IgD-negative memory B cell (primary cell): ENCODE measurements at places on chromosomes 13 and 19. TPM values are rescaled to one million over a fixed set of nuclear protein-coding genes. Genes with fewer than 3 reads are reported as not detected.

Gene IL11
- not detected for polyA plus RNA-seq

Gene PTGIR
- polyA plus RNA-seq = 0.21 TPM

Gene ZNF728
- polyA plus RNA-seq = not detected

Gene HTR2A
- polyA plus RNA-seq = not detected

Gene FPR3
- not detected for polyA plus RNA-seq

Gene RCBTB2
- polyA plus RNA-seq = 3.5 TPM

Gene CACNG8
- polyA plus RNA-seq = not detected

Gene ZNF845
- 11.6 TPM for polyA plus RNA-seq

Gene KATNAL1
- polyA plus RNA-seq = 3.6 TPM

Gene CEACAM5
- not detected for polyA plus RNA-seq

Gene PDX1
- not detected for polyA plus RNA-seq

Gene NOSIP
- 144 TPM for polyA plus RNA-seq

Gene CD70
- 28.4 TPM for polyA plus RNA-seq

Gene CCL25
- polyA plus RNA-seq = 1.2 TPM

Gene ATCAY
- polyA plus RNA-seq = not detected

Gene HPN
- not detected for polyA plus RNA-seq

Gene NLRP12
- 0.15 TPM for polyA plus RNA-seq

Gene ZNF430
- 69.8 TPM for polyA plus RNA-seq

Gene UPK1A
- polyA plus RNA-seq = not detected

Gene GIPR
- polyA plus RNA-seq = not detected

Gene TMEM91
- 1.8 TPM for polyA plus RNA-seq

Gene FFAR3
- polyA plus RNA-seq = not detected

Gene ZC3H4
- 3.5 TPM for polyA plus RNA-seq

Gene APC2
- 0.16 TPM for polyA plus RNA-seq

Gene LMTK3
- polyA plus RNA-seq = not detected

Gene LRG1
- 0.81 TPM for polyA plus RNA-seq

Gene KPNA3
- polyA plus RNA-seq = 18.5 TPM

Gene MCOLN1
- polyA plus RNA-seq = 5.2 TPM

Gene TBXA2R
- polyA plus RNA-seq = 3.3 TPM

Gene ZNF285
- 2.1 TPM for polyA plus RNA-seq

Gene CYP4F3
- not detected for polyA plus RNA-seq
